ENCODE measurements at places on chromosomes 4 and X.

GRCh38 chrX:3129256-3129655 lies 88.0 kb downstream of the ARSF start:
- DNase-seq, result no peak

- no peak for DNase-seq
Measured at GRCh38 chr4:76192236-76192635, 21.4 kb downstream of the SCARB2 start.

DNA sequence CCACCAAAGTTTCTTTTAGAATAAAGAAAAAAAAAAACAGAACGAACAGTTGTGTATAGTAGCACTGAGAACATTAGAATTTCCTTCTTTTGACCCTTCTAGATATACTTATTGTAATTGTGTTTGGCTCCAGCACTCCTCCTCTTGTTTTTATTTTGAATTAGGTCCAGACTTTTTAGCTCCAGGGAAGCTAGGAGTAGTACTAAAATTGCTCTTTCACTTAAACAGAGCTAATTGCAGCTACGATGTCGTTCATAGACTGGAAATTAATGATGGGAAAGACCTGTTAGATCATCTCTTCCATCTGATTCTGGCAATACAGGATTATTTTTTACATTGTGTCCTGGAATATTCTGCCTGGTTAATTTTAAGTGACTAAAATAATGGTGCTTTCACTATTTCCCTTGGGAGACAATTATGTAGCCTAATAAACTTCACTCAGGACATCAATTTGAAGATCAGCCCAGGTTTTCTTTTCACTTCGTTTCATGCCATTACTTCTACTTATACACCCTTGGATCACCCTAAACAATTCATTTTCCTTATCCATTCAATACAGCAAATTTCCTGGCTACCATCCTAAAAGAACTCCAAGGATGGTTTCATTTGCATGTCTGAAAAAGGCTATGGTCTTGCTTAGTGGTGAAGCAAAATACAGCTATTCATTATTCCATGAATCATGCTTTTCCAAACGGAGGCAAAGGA lies 480.8 kb upstream of the TECRL start:
- DNase-seq, result no peak

DNA sequence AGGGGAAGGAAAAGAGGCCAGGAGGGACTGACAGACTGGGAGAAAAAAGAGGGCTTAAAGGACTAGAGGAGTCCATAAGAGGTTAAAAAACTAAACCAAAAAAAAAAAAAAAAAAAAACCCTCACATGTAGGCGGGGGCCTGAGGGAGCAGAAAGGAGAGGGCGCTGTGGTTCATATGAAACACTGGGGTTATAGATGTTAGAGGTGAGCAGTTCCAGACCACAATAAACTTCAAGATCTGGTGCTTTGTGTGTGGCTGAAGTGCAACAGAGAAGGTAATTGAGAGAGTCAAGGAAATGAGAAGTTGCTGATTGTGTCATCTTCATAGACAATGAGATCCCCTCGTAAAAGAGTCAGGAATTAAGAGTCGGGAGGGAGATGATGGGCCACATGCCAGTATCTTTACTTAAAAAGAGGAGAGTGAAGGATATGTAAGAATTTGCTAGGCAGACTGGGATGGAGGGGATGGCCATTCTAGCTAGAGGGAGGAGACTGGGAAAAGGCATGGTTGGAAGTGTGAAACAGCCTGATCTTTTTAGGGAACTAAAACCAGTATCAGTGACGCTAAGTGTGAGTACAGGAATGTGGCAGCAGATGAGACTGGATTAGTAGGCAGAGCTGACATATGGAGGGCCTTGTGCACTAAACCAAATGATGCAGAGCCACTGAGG lies 18.4 kb upstream of the OGT start:
- DNase-seq, result no peak

DNA sequence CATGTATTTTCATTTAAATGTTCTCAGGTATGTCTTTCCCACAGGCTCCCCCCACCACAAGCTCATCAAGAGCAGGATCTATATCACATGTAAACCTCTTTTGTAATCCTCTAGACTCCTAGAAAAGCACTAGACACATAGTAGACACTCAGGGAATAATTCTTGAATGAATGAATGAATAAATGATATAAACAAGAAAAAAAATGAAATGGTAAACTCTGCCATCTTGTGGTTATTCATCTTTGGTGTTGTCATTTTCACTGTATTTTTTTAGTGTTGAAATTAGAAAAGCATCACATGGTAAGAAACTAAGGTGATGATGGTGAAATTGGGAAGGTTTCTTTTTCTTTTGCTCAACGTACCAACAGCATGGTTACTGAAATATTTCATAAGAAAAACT lies 34.2 kb upstream of the C1GALT1C1 start:
- DNase-seq, result no peak

DNA sequence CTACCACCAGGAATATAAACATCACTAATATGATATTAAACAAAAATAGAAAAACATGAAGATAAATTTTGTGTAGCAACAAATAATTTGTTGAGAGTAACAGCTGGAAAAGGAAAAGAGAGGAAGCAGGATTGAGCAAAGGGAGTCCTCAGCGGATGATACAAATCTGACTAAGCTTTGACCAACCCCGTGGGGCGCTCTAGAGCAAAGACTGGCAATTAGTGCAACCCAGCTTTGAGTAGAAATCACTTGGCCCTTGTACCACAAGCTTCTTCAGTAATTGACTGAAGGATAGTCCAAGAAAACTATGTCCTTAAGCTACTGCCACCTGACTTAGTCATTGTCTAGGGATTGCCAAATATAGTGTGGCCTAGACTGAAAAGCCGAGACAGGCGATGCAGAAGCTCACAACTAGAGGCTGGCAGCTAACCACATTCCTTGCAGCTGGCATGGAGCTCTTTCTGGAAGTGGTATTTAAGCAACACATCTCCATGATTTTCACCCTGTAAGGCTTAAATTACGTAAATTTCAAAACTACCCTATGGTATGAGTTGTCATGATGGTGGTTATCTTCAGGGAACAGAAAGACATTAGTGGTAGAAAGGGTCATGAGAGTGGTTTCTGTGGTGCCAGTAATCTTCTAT lies 396.0 kb downstream of the PDGFC start:
- no peak for DNase-seq

DNA sequence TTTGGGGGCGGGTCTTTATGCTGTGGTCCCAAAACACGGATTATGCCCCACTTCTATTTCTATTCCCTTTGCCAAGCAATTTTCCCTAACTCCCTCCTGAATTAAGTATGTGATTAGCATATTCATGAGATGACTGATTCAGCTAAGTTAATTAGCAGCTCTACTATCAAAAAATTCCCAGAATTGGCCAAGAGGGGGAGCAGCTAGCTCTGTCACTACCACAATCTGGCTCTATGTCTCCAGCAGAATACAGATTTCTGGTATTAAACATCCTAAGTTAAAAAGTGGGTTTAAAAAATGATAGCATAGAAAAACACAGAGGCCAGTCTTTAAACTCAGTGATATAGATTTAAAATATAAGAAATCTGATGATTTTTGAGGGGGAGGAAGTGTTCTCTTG lies 80.3 kb downstream of the GPC4 start:
- no peak for DNase-seq

GRCh38 chr4:173697840-173698239 lies 167.8 kb upstream of the HAND2 start:
- no peak for DNase-seq

GRCh38 chrX:16979226-16979625 lies 32.8 kb downstream of the REPS2 start:
- DNase-seq, result no peak

DNA sequence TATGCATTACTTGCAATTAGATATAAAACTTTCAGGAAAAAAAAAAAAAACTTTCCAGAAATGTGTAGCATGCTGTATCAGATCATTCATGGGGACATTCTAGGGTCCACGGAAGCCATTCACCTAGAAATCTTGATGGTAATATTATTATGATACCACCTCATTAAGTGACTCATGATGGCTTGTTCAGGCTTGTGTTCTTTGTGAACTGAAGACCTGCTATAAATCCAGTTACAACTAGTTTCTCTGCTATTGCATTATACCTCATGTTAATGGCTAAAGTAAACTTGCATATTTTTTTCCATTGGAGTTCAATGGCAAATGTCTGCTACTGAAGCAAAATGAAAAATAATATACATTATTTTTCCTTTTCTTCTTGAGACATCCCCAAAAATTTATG lies 35.3 kb upstream of the PTPN13 start:
- DNase-seq, result no peak

GRCh38 chrX:150081076-150081475 lies 142.8 kb upstream of the EOLA2 start:
- DNase-seq, result no peak

DNA sequence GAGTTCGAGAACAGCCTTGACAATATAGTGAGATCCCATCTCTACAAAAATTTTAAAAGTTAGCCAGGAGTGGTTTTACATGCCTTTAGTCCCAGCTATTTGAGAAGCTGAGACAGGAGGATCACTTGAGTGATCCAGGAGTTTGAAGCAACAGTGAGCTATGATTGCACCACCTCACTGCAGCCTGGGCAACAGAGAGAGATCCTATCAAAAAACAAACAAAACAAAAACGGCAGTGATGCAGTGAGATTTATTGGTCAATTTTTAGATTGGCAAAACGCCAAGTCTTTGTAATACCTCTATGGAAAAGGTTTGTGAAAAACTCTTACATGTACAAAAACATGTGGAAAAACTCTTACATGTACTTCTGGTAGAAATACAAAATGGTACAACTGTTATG lies 91.3 kb downstream of the PTPN13 start:
- no peak for DNase-seq

DNA sequence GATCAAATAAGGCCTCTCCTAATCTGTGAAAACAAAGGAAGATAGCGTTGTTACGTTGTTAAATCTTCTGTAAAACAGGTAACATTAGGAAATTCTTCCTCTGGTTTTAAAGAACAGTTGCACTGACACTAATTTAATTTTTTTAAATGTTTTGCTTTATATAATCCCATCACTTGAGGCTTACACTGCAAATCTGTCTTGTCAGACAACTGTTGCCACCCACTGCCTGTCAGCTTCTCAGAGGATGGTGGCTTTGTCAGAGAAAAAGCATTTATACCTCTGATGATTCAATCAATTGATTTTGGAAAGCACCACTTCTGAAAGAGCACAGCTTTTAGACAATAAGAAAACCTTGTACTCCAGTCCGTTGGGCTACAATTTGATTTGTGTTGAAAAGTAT lies 799.1 kb downstream of the FSTL5 start:
- DNase-seq, result no peak

DNA sequence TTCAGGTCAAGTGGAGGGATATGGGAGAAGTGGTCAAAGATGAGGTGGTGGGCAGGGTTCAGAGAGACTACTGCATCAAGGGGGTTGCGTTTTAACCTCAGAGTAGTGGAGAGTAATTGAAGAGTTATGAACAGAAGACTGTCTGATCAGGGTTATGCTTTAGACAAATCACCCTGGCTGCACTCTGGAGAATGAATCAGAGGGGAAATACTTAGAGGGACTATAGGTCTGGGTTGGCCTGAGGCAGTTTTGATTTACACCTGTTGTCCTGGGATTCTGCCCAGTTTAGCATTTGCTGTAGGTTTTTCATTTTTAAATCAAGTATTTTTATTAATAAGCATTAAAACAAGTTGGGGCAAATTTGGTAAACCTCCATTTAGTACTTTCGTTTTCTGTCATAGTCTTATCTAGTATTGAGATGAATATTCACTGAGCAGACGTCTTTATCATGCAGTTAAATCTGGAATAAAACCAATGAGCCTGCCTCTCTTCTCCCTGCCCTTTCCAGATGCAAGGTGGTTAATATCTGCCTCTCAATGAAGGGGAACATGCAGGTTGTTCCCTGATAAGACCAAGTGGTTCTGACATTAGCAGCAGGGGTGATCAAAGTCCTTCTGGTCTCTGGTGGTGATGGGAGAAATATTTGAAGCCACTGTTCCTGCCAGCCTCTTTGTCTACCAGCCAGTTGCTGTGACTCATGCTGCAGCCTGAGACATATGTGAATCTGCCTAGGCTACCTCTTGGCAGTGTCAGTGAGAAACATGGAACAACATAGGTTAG lies 116.0 kb upstream of the RPS6KA3 start:
- DNase-seq, result no peak

- no peak for DNase-seq
Measured at GRCh38 chrX:118116713-118117550, at the start of gene KLHL13. TSS of gene KLHL13 (minus strand) at chrX:118116810. CDS start at chrX:118028473, 88,337 bp downstream.

GRCh38 chrX:29926056-29926455 lies 289.3 kb upstream of the MAGEB2 start:
- no peak for DNase-seq

DNA sequence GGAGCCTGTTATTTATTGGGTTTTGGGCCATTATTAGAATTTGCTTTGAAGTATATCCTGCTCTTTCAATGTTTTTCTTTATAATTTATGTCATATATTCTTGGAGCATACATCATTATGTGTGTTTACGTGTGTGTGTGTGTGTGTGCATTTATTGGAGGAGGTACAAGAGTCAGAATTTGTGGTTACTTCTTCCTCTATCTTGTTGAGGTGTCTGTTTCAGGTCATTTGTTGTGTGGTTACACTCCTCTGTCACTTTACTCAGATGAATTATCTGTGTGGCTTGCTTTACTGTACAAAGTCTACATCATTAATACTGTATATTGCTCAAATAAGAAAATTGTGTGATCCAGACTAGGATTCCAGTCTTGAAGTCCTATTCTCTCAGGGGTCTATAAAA lies 1957.4 kb upstream of the TENM3 start:
- no peak for DNase-seq

- DNase-seq, result no peak
Measured at GRCh38 chr4:78155616-78156105, 98.5 kb downstream of the FRAS1 start.

DNA sequence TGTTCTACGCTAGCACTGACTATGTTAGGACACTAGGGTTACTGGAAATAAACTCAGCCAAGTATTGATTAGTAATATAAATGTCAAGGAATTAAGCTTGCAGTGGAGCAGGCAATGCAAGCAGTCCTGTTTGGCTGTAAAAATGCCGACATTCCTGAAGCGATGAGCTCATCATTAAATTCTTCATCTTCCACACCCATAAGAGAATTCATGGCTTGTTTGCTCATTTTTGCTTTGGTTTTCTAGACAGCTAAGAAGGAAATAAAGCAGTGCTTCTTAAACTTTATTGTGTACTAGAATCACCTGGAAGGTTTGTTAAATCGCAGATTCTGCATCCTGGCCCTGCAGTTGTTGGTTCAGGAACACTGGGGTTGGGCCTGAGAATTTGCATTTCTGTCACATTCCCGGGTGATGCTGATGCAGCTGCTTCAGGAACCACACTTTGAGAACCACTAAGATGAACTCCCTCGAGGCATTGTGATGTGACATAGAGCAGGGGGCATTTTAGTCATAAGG lies 17.8 kb downstream of the ANXA3 start:
- no peak for DNase-seq

DNA sequence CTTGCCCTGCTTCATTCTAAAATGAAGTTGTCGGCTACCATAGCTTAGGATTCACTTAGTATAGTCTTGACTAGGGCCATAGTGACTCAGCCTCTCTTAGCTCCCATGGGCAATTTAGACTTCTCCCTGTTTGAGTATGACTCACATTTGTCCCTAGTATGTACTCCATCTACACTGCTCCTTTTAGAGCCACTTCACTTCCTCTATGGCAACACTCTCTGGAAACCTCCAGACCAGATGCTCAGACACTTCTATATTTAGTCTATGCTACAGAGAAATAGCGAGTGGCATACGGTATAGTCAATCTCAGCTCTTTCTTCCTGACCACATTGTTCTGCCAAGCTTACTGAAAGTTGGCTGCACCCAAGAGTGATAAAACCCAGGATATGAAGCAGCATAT lies 11.2 kb downstream of the MEPE start:
- no peak for DNase-seq
